ENCODE measurements at places on chromosomes 1 and 21.
A peak's percentile ranks its signal among the peaks of the same experiment; 100 is the strongest.

GRCh38 chr21:45146306-45146705 lies 71.9 kb downstream of the ADARB1 start:
- no peak for DNase-seq

DNA sequence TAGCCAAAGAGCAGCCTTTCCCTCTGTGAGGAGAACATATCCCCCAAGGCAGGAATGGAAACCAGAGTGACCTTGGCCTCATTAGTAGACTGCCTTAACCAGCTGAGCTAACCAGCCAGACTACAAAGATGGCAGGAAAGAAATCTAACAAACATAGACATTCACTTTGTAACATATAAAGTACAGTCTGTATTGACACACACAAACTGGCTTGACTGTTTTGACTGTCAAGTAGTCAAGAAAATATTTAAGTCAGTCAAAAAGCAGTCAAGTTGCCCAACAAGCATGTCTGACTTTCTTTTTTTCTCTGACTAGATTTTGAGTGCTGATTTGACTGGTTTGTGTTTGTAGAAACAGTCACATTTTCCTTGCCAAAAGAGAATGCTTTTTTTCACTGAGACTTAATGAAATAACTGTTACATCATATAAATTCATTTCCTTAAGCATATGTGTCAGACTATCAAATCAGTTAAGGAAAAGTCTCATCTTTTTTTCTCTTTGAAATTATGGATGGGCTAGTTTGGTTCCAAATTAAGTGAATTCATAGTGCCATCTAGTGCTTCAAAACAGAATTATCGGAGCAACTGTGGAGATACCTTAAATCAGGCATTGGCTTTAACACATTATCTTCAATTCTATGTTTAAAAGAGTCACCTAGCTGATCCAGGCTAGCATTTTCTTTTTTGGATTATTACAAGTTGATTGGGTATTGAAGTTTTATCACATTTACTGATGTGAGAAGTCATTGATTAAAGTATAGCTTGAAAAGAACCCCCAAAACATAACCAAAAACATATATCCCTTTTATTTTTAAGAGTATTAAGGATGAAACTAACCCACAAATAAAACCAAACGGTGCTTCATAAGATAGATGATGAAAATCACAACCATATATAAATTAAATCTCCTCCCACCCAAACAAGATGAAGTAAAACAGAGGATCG lies 75.0 kb downstream of the ATP6V1G3 start:
- DNase-seq = no peak

DNA sequence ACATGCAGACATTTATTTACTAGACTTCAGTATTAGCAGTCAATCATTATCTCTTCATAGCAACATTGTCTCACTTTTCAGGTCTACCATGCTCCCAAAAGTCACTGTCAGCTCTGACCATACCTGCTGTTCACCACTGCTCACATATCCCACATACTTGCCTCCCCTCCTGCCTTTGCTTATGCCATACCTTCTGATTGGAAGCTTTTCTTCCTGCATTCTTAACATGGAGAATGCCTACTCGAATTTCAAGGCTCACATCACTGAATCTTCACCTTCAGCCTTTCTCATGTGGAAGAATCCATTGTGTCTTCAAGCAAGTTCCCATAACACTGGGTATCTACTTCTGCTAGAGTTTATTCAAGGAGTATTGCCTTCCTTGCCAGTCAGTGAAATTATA lies 135.4 kb downstream of the NTNG1 start:
- no peak for DNase-seq

GRCh38 chr1:108962681-108963051 lies 618 bp downstream of the CLCC1 start:
- no peak for DNase-seq

DNA sequence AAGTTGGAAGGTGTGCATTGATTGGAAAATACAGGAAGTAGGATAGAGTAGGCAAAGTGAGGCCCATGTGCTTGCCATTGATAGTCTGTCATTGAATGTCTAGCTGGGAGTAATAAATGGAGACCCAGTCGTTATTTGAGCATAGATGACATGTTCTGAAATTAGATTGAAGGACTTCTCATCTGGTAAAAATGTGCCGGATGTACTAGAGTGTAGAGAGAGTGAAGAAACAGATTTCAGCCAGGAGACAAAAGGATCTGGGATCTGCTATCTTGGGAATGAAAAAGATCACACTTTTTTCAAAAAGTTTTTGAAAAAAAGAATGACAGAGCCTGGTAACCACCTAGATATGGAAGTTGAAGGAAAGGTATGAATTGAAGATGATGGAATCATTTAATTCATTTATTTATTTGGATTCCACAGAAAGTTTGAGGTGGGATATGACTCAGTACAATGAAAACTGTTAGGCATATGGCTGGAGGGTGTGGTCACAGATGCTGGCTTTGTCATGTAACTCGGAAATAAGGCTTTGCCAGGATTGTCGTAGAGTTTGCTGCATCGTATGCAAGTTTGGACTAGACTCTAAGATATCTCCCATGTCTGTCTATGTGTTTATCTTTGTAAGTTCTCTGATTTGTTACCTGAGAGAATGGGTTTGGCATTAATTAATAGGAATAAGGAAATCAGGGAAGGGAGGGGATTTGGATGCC lies 137.1 kb downstream of the PBX1 start:
- DNase-seq = no peak

GRCh38 chr1:175331891-175332290 lies 139.3 kb upstream of the KIAA0040 start:
- peak; percentile 64 for DNase-seq
